ENCODE measurements at places on chromosomes 16 and 17.
A peak's percentile ranks its signal among the peaks of the same experiment; 100 is the strongest.

DNA sequence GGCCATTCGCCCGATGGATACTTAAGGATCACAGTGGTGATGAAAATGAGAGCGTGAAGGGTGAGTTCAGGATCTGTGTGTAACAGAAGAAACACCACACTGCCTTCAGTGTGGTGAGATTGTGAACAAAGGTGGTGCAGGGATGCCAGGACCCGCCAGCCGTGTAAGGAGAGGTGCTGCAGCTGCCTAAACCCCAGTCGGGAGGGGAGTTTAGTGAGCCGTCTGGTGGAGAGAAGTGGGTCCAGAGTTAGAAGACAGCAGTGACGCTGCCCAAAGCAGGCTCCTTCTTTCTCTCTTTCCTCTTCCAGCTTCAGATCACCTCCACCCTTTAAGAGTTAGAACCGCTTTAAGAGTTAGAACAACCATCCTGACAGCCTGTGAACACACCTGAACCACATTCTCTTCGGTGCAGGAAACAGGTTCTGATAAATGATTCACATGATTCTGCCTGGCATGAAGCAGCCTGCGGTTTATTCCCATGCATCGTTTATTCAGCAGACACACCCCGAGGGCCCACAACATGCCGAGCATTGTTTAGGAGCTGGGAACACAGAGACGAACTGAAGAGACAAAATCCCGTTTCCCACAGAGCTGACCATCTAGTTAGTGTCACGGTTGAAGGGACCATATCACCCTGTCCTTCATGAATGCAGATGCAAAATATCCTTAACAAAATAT lies 84.0 kb upstream of the DNAH17 start:
- DNase-seq: no peak

DNA sequence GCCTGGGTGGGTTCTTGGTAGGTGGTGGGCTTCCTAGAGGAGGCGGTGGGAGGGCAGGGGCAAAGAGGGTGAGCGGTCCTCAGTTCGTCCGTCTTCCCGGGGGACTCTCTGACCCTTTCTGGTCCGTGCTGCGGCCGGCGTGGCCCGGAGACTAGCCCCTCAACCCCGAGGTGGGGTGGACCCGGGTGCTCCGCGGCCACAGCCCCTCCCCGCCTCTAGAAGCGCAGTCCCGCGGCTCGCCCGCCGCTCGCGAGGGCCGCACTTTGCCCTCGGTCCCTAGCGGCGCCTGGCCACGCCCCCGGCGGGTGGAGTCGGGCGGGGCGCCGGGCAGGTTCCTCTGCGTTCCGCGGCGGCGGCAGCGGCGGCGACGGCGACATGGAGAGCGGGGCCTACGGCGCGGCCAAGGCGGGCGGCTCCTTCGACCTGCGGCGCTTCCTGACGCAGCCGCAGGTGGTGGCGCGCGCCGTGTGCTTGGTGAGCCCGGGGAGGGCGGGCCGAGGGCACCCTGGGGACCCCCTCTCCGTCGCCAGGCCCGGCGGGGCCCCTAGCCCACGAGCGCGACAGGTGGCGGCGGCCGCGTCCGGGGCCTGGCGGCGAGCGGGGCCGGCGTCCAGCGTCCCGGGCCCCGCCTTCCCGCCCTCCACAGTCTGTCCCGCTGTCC lies at the start of gene SYNGR2:
Gene SYNGR2 (plus strand): TSS at position 340 of the 661 bp plus-strand sequence. CDS start 36 bp downstream, at position 376.
- no peak for DNase-seq

DNA sequence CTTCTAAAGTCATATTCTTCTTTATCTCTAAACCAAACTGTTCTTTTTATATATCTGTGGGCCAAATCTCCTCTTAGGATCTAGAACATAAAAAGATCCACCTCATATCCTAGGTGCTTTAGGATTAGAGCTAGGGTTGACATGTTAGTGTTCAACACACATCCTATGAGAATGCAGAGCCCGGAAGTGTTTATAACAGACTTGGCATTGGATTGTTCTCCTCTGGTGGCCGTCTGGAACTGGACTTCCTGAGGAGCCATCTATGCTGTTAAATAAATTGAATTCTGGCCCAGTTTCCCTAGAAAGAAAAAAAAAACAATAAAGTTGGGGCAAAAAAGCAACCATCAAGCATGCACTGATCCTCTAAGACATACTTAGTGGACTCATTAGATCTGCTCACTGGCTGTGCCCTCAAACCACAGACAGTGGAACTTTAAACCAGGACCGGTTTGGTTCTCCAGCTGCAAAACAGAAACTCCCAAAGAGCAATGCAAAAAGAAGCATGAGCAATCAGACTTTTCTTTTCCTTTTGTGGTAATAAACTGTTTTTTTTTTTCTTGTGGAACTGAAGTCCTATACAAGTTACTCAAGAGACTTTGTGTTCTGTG lies 182.5 kb downstream of the ZNF18 start:
- no peak for DNase-seq

DNA sequence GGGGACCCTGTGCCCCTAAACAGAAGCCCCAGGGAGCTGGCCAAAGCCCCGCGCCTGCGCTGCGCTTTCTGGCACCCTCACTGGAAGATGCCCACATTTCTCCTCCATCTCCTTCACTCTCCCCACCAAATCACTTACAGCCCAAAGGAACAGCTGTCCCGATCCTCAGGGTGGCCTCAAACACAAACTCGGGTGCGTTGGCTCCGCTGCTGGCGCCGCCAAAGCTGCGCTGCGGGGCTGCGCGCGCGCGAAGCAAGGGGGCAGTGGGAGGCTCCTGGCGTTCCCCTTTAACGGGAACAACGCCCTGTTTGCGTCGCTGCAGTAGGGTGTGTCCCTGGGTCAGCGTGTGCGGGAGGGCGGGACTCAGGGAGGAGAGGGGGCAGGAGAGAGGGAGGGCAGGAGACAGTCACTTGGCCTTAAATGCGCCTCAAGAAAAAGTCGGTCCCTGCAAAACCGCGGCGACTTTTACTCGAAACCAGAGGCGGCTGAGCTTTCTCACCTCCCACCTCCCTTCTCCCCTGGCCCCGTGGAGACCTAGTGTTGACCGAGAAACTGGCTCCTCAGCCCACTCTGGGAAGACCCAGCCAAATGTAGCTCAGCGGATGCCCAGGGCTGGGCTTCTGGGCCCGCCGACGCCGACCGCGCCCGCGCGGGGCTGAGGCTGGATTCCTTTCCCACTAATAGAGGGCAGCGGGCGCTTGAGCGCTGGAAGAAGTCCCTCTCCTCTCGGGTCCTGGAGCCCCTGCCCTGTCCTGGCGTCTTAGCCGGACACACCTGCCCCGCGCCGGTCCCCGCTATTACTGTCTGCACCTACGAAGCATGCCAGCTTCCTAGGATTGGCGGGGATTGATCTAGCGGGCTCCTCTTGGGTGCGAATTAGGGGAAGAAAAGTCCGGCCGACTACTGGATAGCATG lies 2.6 kb downstream of the PMP22 start:
- DNase-seq: peak; percentile 94

DNA sequence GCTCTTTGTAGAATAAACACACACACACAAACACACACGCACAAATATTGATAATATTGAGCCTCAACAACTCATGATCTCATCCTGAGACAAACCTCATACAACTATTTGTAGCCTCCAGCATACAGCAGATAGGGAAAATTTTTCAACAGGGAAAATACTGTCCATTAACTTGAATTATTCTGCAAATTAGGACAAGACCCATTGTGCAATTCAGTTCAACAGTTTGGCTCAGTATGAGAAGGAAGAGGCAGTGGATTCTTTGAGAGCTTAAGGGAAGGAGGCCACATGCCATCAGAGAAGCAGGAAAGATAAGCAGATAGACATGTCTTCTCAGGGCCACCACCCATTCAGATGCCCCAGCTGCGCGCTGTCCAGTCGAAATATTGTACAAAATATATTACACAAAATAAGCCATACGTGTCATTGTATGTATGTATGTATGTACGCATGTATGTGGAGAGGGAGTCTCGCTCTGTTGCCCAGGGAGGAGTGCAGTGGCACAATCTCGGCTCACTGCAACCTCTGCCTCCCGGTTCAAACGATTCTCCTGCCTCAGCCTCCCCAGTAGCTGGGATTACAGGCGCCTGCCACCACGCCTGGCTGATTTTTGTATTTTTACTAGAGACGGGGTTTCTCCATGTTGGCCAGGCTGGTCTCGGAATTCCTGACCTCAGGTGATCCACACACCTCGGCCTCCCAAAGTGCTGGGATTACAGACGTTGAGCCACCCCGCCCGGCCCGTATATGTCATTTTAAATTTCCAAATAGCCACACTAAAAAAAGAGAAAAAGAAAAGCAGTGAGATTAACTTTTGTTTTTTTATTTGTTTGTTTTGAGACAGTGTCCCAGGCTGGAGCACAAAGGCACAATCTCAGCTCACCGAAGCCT lies 1.8 kb downstream of the ZC3H7A start:
- DNase-seq: no peak

DNA sequence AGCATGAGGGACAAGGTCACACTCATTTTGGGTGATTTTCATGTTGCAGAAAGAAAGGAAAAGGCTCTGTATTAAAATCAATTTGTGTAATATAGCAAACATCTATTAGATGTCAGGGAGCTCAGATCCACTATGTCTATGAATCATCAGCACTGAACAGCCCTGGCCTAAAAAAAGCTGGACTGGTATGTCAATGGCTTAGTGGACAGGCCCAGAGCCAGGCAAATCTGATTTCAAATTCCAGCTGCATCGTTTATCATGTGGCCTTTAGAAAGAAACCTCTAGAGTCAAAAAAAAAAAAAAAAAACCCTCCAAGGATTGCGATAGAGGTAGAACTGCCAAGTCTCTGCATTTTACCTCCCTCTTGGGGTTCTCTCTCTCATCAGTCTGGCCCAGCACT lies 5.4 kb downstream of the GAS7 start:
- DNase-seq: peak; percentile 77

- no peak for DNase-seq
These were observed 12.9 kb downstream of the SCNN1G start for GRCh38 chr16:23195366-23195978.

GRCh38 chr17:10071141-10071540 lies 127.3 kb downstream of the GAS7 start:
- no peak for DNase-seq

DNA sequence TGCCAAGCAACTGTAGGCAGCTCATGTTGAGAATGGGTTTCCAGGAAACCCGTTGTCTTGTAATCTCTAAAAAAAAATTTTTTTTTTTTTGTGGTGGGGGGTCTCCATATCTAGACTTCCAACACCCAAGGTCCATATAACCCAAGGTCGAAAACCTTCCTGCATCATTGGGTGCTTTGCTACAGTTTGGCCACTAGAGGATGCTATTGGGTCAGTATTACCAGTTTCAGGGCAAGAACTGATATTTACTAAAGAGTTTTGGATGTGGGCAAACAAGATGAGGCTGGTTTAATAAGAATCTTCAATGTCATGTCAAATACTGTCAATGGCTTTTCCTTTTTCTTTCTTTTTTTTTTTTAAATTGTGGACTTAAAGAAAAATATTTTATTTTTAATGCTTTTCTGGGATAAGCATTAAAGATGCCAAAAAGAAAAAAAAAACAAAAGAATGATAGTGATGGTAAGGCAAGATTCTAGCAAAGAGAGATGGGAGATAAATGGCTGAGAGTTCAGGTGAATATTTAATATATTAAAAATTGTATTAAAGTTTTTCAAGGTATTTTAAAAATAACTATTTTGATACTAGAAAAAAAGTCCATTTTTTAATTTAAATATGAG lies 62.2 kb downstream of the DHRS7C start:
- peak; percentile 42 for DNase-seq

DNA sequence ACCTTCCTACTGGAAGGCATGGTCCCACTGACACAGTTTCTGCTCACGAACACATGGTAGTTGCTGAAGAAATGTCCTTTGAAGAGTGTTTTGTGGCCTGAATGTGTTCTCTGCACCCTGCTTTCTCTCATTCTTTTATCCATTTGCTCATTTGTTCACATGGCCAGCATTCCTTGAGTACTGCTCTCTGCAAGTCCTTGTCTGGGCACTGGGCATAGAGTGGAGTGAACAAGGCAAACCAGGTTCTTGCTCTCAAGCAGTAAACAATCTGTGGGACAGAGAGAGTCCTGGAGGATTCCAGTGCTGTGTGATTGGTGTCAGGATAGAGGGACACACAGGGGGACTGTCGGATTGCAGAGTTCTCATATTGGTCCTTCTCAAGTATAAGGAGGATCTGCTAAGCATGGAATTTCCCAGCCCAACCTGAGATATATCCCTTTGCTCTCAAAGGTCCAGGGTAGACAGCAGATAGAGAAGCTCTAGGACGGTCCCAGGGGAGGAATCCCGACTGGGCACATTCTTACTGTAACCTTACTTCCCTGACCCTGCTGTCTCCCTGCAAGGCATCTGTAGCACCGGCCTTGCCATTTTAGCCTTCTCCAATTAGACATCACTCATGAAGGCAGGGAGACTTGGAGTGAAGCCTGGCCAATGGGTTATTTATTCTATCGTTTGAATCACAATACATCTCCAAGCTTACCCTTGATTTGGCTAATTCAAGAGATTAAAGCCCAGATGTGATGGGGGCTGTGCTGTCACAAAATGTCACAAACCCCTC lies 32.3 kb downstream of the ARL4D start:
- no peak for DNase-seq

DNA sequence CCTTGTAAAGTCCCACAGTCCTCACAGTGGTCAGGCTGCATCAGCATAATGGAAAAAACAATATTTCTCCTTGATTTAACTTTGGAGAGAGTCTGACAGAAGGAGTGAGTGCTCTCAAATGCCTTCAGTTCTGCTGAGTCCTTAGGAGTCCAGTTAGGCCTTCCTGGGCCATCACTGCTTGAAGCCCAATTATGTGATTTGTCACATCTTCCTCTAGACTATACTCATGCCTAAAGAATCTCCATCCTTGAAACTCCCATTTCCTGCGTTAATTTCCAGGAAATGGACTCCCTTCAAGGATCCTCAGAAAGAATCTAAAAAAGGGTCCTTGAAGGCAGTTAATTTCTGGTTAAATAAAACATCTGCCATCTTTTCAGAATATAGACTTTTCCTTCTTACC lies 52.8 kb downstream of the SLFN5 start:
- DNase-seq: no peak
